Liver (tissue), 10 donors: ENCODE measurements at places on chromosomes 13 and 19. TPM values are rescaled to one million over a fixed set of nuclear protein-coding genes. Genes with fewer than 3 reads are reported as not detected.

Gene NCLN
- total RNA-seq = 29.5 TPM

GRCh38 chr13:33308863-33309262, 23.3 kb upstream of the STARD13 start:
- DNase-seq = no peak

Gene PRTN3
- 225 TPM for total RNA-seq

- no peak for DNase-seq
Observed at GRCh38 chr19:45376045-45376724, 5.8 kb upstream of the ERCC2 start.

GRCh38 chr13:78241278-78241919, 322.8 kb upstream of the EDNRB start:
- peak; percentile 38 for DNase-seq

GRCh38 chr19:28636706-28637105, 576.2 kb downstream of the UQCRFS1 start:
- no peak for DNase-seq

GRCh38 chr13:84050536-84050935, 168.3 kb upstream of the SLITRK1 start:
- DNase-seq = no peak

- DNase-seq = peak; percentile 64
Observed at GRCh38 chr19:35352448-35353304, 5.0 kb downstream of the FFAR1 start.

Gene SLC25A42
- 79.7 TPM for total RNA-seq

DNA sequence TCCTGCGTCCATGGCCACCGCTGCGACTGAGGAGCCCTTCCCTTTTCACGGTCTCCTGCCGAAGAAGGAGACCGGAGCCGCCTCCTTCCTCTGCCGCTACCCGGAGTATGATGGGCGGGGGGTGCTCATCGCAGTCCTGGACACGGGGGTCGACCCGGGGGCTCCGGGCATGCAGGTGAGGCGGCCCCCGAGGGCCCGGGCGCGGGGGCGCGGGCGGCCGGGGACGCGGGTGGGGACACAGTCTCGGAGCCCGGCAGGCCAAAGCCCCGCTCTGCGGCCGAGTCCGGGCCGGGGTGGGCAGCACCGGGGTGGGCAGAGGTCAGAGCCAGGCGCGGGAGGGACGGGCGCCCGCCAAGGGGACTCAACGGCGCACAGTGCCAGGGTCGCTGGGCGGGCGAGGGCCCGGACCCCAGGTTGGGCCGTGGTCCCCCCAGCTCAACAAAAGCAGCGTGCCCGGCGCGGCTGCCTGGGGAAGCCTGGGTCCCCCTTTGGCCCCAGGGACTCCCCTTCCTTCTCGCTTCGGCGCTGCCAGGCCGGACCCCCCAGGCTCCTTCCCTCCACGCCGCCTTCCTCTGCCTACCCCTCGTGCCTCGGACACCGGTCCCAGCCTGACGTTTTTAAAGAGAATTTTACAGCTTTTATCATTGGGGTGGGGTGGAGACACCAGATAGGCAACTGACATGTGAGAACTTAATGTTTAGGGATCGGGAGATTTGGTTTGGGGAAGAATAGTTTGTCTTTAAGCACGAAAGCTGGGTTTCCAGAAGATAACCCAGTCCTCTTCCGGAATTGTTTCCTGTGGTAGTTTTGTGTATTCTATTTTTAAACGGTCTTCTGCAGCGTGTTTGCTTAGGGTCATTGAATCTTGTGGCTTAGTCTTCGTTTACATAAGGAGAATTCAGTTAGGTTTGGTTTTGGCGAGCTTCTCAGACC, 509 bp downstream of the TPP2 start:
- DNase-seq = peak; percentile 47

DNA sequence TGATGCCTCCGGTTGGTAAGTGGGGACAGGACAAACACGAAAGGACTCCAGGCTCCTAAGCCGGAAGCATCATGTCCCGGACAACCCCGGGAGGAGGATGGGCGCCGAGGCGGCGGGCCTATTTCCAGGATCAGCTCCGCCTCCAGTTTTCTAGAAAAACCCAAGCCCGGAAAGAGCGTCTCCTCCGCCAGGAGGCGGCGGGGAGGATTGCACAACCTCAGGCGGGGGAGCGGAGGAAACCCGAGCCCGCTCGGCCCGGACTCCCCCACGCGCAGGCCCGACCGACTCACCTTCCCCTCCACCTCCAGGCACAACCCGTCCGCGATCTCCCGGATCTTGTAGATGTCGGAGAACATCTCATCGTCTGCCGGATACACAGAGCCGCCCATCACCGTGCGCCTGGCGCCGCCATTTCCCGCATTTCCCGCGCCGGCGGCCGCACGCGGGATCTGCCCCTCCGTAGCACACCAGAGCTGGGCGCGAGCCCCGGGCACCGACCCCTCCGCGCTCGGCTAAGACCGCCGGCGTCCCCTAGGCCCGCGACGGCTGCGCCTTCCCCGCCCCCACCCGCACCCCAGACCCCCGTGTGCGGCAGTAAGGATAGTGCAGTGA, 455 bp downstream of the TPT1 start:
- DNase-seq = peak; percentile 83

Gene FCAR
- 2.4 TPM for total RNA-seq

DNA sequence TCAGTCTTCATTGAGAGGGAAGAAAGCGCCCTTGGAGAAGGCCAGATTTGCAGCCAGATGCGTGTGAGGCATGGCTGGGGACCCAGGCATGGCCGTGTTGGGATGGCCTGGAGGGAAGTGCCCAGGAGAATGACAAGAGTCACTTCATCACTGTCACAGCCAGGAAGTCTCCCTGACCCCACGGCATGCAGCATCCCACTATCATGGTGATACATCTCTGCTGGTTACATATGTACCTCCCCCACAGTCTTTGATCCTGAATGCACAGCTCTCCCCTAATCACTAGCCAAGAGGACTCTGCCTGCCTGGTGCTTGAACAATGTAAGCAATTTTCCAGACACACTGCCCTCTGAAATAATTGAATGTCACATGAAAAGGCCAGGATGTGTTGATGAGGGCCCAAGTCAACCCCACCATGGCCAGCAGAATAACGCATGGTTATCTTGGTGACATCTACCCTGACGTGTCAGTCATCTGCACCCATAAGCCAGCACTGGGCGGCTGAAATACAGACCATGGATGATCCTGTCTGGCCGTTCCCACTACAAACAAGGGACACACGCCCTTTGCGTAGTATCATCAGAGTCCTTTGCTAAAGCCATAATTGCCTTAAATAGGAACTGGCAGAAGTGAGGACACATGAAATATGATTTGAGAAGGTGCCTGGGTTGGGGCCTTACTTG, 149.7 kb upstream of the SPACA7 start:
- no peak for DNase-seq

Gene CLC
- 13.6 TPM for total RNA-seq

Gene LENG9
- 1.3 TPM for total RNA-seq

Gene CPB2
- 997 TPM for total RNA-seq

GRCh38 chr13:97438856-97439595, 5.1 kb downstream of the RAP2A start:
- DNase-seq = no peak

Gene GAPDHS
- total RNA-seq = not detected

Gene GPR12
- not detected for total RNA-seq

DNA sequence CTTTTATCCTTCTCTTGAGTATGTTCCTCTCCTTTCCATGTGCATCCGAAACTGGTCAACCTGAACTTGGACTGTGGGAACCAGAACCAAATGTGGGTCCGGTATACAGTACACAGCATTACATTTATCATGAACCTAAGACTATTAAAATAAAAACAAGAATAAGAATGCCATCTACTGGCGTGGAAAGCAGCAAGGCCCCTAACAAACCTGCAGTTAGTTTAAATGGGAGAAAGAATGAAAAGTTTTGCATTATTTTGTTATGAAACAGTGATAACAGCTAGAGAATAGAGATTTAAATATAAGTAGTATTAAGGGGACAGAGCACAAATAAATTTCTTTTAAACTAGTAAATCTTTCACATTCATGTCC, 159.5 kb downstream of the RBM26 start:
- DNase-seq = no peak

Gene ZNF567
- 3.5 TPM for total RNA-seq

GRCh38 chr19:39544226-39544903, 4.4 kb upstream of the EID2 start:
- no peak for DNase-seq

Gene CCDC169
- total RNA-seq = 2.1 TPM

GRCh38 chr13:25457566-25457965, 85.8 kb downstream of the ATP8A2 start:
- DNase-seq = no peak

DNA sequence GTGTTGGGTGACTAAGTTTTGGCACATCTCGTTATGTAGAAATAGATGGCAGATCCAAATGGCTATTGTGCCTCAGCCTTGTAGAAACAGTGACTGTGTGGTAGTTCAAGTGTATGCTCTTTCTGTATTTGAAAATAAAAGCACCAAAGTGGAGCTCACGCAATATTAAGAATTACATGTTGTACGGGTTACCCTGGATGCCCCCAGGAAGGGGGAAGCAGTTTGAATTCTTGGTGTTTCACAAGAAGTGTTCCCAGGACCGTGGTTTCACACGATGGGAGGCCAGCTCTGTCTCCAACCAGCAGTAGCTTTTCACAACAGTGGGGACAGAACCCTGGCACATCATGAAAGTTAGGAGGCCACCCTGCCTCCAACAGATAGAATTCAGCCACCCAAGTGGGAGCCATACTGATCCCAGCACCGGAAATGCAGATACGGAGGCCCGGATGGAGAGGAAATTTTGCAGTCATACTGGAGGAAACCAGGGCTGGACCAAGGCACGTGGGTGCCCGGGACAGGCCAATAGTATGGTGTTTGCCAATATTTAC, 8.9 kb downstream of the FLT1 start:
- no peak for DNase-seq

DNA sequence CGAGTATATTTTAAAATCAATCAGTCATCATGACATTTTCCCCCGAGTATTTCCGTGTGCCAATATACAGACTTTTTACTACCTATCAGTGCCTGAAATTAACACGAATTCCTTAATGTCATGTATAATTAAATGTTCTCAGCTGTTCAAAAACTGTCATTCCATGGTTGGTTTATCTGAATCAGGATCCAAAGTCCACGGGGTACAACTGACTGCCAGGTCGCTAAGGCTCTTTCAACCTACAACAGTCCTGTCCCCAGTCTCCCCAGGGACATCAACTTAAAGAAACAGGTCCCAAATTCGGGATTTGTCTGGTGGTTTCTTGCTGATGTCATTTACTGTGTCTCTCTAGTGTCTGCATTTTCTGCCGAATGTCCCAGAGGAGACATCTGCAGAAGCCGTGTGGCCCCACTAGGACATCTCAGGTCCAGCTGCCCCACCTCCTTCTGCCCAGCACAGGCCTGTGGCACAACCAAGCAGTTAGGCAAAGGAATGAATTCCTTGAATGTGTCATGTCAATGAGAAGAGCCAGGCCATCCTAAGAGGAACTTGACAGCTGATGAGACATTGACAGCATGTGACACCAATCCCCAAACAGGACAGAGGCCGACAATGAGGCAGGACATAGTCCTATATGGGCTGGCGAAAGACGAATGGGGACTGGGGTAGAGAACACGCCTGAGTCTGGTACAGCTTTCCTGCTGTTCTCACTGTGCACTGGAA, 109.5 kb downstream of the STK24 start:
- DNase-seq = no peak

- DNase-seq = no peak
Observed at GRCh38 chr13:59478908-59479307, 684.8 kb downstream of the DIAPH3 start.
